ENCODE measurements at places on chromosomes 11 and 22.

GRCh38 chr11:57527056-57527631 is 3.4 kb downstream of the TIMM10 start:
- DNase-seq, result peak; percentile 44

- DNase-seq, result no peak
These were observed 55.4 kb downstream of the ST14 start for GRCh38 chr11:130214861-130215530.

GRCh38 chr22:29208879-29209623 is 3.4 kb downstream of the EMID1 start:
- no peak for DNase-seq

- DNase-seq, result no peak
These were observed 556.3 kb downstream of the BRD1 start for GRCh38 chr22:49271369-49271727.

DNA sequence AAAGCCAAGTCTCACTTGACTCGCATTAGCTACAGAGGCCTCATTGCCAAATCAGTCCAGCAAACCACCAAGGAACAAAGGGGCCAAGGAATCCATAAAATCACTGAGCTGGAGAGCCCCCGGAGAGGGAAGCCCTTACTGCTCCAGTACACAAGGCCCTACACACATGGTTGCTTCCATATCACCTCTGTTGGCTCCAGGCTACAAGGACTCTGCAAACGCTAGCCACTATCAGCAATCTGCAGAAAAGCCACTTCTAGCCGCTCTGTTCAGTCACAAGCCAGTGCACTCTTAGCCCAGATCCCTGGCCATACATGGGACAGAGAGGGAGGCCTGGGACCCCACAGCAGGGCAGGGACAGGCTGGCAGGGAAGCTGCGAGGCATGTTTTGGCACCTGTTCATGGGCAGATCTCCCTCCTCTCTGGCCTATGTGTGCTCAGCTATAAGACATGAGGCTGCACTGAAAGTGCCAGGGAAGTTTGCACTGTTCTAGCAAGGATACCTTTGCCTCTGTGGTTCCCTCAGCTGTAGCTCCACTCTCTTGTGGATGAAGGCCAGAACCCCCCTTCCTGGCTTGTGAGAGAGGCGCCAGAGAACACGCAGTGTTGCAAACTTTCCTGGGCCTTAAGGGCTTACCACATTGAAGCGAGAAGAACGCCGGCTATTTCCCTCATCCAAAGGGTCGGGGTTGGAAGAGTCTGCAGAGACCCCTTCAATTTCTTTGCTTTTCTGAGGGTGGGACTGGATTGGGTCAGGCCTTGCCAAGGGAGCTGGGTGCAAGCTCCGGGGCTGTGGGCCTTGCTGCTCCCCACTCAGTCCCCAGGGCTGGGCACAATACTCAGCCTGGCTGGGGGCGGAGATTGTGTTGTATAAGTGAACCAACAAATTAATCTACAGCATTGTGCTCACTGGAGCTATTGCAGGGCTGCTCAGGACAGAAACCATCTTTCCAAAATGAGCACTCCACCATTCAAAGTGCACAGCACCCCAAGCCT is 108.7 kb upstream of the PITPNB start:
- DNase-seq, result no peak

DNA sequence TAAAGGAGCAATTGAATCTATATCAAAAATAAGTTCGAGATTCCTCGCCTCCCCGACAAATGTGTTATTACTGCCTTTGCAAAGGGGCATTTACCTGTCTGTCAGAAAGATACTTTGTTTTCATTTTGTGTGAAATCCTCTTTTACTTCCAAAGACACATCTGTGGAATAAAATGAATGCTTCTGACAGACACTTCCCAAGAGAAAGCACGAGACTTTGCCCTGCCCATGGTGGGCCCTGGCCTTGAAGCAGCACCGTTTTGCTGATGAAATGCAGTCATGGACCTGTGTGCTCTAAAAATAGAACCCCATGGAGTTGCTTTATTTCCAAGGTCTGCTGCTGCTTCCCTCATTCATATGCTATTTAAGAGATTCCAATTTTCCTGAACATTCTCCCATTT is 85.9 kb upstream of the USP47 start:
- DNase-seq, result no peak

DNA sequence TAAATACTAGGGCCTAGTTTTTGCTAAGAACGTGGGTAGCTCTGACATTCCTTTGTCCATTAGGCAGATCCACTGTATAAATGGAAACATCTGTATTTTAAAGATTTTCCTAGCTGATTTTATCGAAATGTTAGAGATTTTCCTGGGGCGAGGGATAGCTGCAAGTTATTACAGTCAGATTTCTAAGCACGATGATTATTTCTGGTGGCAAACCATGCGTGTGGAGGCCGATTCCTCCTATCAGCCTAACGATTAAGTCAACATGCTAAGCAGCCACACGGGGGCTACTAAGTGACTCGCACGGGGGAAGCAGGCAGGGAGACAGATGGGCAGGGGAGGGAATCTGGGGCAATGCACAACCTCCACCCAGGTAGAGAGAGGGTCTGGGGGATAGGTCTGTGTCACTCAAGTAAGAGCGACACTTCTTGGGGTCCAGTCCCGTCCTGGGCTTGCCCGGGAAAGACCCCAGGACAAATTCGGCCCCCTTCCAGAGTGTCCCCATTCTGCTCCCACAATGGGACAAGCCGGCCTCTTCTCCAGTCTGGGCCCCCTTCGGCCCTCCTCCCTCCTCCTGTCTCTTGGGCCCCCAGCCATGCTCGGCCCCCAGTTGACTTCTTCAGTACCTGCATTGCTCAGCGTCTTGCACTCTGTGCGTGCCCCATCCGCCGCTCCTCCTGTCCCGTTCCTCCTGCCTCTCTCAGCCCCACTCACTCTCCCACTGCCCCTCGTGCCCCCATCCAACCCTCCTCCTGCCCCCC is 571 bp downstream of the C11orf24 start:
- peak; percentile 80 for DNase-seq

- no peak for DNase-seq
These were observed 120.7 kb upstream of the TMEM45B start for GRCh38 chr11:129694966-129695365.

- DNase-seq, result no peak
These were observed 3.9 kb downstream of the FDX1 start for GRCh38 chr11:110433393-110434333.

DNA sequence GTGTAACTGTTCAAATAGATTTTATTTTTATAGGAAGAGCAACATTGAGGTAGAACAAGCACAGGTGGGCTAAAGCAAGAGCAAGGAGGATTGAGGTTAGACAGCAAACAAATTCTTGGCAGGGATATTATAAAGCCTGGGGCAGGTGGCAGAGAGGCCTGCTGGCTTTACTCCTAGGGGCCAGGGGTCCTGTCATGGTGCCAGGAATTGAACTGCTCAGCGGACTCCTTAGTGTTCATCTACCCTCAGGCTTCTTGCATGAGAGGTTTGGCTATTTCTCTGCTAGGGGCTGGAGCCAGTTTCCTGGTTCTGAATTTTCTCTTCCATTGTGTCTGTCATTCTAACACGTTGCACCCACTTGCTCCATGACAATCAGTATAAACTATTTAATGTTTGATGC is 217.2 kb upstream of the NCAM1 start:
- no peak for DNase-seq

DNA sequence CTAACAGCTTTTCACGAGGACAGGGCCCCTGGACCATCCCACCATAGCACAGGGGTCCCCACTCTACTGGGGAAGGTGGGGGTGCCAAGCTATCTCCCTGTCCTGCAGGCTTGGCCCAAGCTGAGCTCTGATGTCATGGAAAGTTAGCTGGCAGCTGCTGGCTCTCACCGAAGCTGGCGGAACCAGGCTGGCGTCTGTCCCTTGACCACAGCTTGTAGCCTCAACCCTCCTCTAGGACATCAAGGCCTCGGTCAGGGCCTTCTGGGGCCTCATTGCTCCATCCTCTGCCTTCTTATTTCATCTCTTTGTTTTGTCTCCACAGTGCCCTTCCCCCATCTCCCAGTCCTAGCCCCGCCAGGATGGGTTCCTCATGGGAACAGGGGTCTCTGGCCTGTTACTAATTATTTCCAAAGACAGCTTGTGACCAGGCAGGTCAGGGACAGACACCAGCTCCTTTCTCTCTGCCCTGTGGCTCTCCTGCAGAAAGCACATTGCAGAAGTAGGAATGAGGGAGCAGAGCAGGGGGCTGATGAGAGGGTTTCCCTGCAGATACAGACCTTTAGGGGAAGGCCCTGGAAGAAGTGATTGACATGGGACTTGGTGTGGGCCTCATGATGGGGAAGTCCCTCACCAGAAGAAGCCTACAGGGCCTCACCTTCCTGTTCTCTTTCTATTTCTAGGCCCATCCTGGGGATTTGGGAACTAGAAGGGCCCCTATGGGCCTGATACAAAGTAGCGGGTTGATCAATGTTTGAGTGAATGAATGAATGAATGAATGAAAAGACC is 97.5 kb upstream of the ALX4 start:
- DNase-seq, result no peak

GRCh38 chr11:2687782-2688191 is 12.0 kb downstream of the KCNQ1OT1 start:
- DNase-seq, result no peak

DNA sequence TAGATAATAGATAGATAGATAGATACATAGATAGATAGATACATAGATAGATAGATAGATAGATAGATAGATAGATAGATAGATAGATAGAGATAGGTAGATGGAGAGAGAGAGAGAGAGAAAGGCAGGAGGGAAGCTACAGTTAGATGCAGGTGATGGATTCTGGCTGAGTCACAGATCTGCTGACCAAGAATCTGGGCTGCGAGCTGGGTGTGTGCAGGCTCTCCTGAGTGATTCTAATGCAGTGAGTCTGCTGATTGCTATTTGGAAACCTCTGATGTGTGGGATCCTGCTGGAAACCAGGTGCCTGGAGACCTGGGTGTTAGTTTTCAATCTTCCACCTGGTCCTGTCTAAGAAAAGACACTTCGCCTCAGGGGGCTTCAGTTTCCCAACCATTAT is 1441.8 kb downstream of the TBC1D22A start:
- DNase-seq, result no peak
